ENCODE measurements at places on chromosomes 4 and X.

DNA sequence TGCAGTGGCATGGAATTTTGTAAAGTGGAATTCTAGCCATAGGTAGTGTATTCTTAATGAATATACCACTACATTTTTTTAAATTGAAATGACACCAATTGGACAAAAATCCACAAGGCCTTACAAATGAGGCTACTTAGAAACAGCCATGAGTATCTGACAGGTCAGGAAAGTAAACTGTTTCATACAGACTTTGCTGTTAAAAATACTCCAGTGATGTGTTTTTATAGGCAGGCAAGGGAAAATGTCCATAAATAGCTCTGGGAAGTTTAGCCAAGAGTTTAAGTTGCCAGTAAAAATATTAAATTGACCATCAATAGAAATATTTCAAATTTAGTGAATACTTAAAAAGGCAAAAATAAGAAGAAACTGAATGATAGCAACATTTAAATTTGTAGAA is 41.8 kb upstream of the PDLIM5 start:
- DNase-seq = no peak

DNA sequence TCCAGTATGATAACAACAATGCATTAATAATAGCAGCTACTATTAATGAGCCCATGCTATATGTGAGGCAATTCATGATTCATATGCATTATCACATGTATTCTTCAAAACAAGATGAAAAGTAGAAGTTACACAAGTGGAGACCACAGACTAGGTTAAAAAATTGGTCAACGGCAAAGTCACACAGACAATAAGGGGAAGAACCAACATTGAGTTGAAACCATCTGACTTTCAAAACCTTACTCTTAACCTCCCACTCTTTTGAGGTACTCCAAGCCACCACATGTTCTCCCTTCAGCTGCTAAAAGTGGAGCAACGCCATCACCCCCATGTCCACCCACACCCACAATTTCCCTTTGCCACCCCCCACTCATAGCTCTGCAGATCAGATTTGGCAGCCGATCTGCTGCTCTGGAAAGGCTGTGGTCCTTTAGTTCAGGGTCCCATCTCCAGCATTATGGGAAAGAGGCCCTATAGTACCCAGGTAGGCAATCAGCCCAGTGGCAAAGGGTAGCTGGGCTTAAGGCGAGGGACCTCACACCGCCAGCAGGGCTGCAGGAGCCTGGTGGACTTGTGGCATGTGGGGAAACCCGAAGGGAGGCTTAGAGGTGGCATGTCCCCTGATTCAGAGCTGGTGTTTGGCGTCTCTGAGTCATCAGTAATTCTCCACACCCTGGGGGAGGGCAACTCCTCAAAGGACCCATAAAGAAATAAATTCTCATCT is 33.5 kb upstream of the CYBB start:
- peak; percentile 79 for DNase-seq

GRCh38 chr4:62232814-62233213 is 1032.7 kb downstream of the ADGRL3 start:
- no peak for DNase-seq

- no peak for DNase-seq
These were observed 321.0 kb upstream of the CXXC4 start for GRCh38 chr4:104815665-104816064.

- DNase-seq = peak; percentile 85
These were observed 5.7 kb upstream of the GPR174 start for GRCh38 chrX:79138658-79139241.

- DNase-seq = peak; percentile 73
These were observed 15.3 kb downstream of the KLHL2 start for GRCh38 chr4:165222651-165222994.

- no peak for DNase-seq
These were observed 64.1 kb upstream of the GPR78 start for GRCh38 chr4:8516061-8516573.

DNA sequence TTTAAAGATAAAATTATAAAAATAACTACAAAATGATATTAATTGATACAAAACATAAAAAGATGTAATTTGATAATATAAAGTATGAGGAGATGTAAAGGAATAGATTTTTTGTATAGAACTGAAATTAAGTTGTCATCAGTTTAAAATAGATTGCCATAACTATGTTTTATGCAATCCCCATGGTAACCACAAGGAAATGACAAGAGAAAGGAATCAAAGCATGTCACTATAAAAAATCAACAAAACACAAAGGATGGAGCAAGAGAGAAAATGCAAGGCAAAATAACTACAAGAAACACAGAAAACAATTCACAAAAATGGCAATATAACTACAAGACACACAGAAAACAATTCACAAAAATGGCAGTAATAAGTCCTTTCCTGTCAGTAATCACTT is 27.0 kb upstream of the GUCY2F start:
- DNase-seq = no peak

DNA sequence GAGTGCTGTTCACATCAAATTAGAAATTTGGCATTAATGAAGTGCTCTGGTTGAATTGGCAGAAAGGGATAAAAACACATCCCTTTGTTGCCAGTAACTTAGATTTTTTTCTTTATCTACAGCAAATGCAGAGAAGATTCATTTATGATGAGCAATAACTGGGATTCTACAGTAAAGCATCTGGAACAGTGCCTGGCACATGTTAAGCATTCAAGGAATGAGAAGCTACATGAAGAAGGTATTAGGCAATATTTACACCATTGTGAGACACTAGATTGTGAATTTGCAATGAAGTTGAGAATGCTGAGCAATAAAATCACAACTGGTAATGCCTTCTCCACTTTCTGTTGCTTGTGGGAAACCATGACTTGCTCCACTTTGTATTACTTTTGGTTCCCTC is 33.5 kb downstream of the PCDH19 start:
- DNase-seq = no peak

DNA sequence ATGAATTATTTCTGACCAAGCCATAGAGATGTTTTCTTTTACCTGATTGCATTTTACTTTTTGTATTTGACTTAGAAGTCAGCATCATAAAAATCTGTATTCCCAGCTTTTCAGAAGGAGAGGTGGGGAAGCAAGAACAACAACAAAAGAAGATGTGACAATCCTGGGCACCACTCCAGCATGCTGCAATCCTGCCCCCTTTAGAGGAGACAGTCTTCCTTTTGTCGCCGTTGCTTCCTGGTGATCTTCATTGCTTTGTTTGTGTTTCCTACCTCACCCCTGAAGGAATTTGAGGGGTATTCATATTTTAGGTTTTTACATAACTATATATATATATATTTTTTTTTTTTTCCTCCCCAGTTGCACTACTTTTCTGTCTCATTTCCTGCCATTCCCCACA is 3.7 kb downstream of the QRFPR start:
- DNase-seq = no peak

DNA sequence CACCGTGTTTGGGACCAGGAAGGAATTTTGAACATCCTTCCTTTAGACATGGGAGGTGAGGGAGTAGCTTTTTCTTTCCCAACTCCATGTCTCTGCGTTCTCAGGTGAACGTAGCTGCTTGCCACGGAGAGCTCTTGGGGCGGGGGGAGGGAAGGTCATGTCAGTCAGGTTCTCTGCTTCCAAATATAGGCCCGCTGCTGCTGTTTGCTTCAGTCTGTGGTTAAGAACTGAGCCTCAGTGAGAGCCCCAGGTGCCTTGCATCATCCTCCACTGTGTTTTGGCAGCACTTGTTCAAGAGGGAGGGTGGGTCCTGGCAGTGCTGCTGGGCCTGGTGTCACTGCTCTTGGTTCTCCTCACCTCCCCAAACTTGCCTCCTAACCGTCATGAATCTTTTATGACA is 46.5 kb downstream of the HADH start:
- no peak for DNase-seq

DNA sequence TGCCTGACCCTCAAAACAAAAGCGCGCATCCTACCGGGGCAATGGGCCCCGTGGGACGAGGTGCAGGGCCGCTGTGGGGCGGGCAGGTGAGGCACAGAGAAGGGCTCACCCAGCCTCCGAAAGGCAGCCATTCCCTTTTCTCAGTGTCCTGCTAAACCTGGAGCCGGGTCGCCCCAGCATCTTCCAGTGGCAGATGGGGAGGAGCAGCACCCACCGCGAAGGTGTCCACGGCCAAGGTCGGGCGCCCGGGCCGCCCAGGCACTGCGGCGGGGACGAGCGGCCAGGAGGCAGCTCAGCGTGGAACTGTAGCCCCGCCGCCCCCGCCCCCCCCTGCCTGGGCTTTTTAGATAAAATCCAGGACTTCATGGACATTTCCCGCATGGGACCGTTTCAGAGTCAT is 19.2 kb upstream of the TLR1 start:
- no peak for DNase-seq
